ENCODE measurements at places on chromosomes 12 and 14.

DNA sequence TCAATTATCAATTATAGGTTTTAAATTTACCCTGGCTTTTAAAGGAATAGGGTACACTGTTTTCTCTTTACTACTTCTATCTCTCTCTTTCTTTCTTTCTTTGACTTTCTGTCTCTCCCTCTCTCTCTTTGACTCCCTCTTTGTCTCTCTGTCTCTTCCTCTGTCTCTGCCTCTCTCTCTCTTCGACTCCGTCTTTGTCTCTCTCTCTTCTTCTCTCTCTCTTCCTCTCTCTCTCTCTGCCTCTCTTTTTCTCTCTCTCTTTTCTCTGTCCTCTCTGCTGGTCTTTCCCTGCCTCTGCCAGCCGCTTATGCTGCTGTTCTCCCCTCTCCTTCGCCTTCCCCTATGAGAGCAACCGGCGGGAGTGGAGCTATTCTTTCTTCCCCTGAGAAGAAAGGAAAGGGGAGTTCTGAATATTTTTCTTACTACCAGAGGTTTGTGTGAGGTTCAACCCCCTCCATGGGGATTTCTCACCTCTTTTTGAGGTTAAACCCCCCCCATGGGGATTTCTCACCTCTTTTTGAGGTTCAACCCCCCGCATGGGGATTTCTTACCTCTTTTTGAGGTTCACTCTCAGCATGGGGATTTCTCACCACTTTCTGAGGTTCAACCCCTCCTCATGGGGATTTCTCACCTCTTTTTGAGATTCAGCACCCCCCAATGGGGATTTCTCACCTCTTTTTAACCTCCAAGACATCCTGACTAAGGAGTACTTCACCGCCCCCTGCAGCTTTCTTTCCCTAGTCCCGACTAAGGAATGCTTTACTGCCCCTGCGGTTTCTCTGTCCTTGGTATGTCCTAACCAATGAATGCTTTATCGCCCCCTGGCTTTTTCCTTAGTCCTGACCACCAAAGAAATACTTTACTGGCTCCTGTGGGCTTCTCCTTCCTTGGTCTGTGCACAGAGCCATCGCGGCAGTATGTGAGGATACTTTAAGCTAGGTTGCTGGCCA is 27.4 kb upstream of the DDHD1 start:
- DNase-seq, result peak; percentile 17

- DNase-seq, result peak; percentile 17
Observed at GRCh38 chr14:52694761-52695480, 437 bp downstream of the ERO1A start.

DNA sequence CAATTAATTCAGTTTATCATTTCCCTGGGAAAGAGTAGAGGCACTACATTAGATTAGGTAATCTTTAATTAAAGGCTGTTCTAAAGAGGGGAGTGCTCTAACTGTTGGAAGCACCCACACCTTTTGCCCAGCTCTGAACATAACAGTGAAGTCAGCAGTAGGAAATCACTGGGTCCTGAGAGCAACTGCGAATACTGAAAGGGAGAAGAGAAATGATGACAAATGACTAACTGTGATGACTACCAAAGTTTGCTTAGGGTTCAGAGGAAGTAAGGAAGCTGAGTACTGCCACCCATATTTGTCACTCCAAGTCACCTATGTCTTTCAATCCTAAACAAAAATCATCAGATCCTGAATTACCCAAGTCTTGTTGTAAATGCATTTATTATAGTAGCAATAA is 140.6 kb downstream of the EPS8 start:
- DNase-seq, result no peak

- no peak for DNase-seq
Observed at GRCh38 chr14:55730592-55731310, 150.7 kb downstream of the KTN1 start.

GRCh38 chr14:34711169-34711568 is 3.2 kb downstream of the CFL2 start:
- no peak for DNase-seq

DNA sequence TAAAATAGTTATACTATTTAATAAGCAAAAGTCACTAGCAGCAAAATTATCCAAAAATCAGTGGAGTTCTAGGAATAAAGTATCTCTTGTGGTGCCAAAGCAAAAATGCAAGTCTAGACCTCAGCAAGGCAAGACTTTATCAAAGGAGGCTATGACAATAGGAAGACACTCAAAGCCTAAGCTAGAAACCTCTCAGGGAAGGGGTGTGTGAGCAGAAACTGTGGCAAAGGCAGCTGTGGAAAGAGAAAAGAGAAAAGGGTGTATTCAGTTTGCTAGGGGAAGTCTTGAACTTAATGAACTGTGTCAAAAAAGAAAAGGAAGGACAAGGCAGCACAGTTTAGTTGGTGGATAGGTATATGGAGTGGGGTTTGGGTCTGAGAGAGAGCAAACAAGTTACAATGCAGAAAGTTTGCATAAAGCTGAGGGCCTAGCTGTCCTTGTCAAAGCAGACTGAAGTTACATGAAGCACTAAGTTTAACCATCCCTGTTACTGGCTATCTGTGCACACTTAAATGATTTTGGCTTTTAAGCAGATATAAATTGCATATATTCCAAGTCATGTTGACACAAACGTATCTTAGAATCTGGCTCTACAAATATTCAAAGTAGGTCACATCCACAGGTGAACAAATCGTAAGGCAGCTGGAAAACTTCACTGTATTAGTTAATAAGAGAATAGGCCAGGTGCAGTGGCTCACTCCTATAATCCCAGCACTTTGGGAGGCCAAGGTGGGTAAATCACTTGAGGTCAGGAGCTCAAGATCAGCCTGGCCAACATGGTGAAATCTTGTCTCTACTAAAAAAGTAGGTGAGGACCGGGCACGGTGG is 31.0 kb upstream of the AMN1 start:
- DNase-seq, result no peak

GRCh38 chr14:35281341-35281740 is 10.8 kb upstream of the PSMA6 start:
- DNase-seq, result no peak

GRCh38 chr14:81276073-81277069 is 55.6 kb upstream of the GTF2A1 start:
- no peak for DNase-seq
